ENCODE measurements at places on chromosomes 7 and 10.

- H3K4me1 ChIP-seq = peaks cover 63% of the 10 kb centered on the region
- H3K27ac ChIP-seq = peak overlapping the region; percentile 76
- no peaks in the 10 kb centered on the region for H3K36me3 ChIP-seq
- no peak for DNase-seq
Measured at GRCh38 chr7:6227294-6227846, 45.1 kb downstream of the CYTH3 start.

GRCh38 chr10:95350219-95350829 is 59.5 kb upstream of the PDLIM1 start:
- H3K27ac ChIP-seq = no peak overlapping the region
- H3K4me1 ChIP-seq = peaks cover 6% of the 10 kb centered on the region
- H3K27me3 ChIP-seq = no peaks in the 10 kb centered on the region
- no peak for DNase-seq
- H3K4me3 ChIP-seq = no peak overlapping the region

DNA sequence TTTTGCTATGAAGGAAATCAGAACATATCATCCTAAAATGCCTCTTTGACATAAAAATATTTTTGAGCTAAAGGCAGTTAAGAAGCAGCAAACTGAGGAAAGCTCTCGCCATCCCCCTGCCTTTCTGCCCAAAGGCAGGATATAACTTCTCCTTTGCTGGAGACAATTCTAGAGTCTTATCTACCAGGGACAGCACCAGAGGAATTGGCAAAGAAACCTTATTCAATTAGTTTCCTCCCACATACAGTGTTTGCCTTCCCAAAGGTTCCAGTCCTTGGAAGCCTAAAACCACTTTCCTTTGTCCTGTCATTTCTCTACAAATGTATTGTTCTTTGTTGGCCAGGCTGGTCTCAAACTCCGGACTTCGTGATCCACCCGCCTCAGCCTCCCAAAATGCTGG is 33.7 kb downstream of the MASTL start:
- H3K27ac ChIP-seq = no peak overlapping the region
- H3K27me3 ChIP-seq = no peaks in the 10 kb centered on the region
- H3K4me1 ChIP-seq = peaks cover 8% of the 10 kb centered on the region
- H3K36me3 ChIP-seq = peaks cover 5% of the 10 kb centered on the region
- H3K4me3 ChIP-seq = no peak overlapping the region

DNA sequence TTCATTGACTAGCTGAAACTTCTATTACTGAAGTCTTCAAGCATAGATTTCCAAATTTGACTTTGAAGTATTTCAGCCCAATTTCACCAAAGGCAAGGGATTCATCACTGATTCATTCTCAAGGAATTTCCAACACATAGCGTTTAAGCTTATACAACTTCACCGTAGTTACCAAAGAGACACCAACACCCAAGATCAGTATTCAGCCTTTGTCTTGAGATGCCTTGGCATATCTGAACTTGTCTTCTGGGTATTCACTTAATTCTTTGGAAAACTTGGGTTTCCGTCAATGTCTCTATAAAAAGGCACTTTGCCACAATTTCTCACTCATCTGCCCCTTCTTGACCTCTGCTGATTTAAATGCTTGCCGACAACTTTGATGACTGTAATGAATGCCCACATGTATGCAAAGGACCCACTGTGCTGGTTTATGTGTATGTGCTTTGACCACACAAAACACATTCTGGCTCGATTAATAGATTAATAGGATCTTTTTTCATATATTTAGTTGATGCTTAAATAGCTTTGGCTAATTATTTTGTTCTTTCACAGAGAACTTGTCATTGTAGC is 49.6 kb downstream of the TES start:
- H3K4me1 ChIP-seq = peaks cover 33% of the 10 kb centered on the region
- no peak overlapping the region for H3K4me3 ChIP-seq
- H3K36me3 ChIP-seq = peaks cover 25% of the 10 kb centered on the region
- no peaks in the 10 kb centered on the region for H3K27me3 ChIP-seq

GRCh38 chr7:152568972-152569371 is 107.0 kb downstream of the XRCC2 start:
- no peak overlapping the region for H3K4me3 ChIP-seq
- no peaks in the 10 kb centered on the region for H3K36me3 ChIP-seq
- H3K27ac ChIP-seq = no peak overlapping the region
- DNase-seq = no peak

- H3K36me3 ChIP-seq = no peaks in the 10 kb centered on the region
- DNase-seq = no peak
- H3K27me3 ChIP-seq = no peaks in the 10 kb centered on the region
- no peaks in the 10 kb centered on the region for H3K4me1 ChIP-seq
- H3K4me3 ChIP-seq = no peak overlapping the region
Measured at GRCh38 chr10:111984057-111984456, 199.5 kb downstream of the GPAM start.

- H3K4me3 ChIP-seq = no peak overlapping the region
- peaks cover 4% of the 10 kb centered on the region for H3K4me1 ChIP-seq
- no peak for DNase-seq
Measured at GRCh38 chr10:78433076-78433595, 399.5 kb downstream of the RPS24 start.

DNA sequence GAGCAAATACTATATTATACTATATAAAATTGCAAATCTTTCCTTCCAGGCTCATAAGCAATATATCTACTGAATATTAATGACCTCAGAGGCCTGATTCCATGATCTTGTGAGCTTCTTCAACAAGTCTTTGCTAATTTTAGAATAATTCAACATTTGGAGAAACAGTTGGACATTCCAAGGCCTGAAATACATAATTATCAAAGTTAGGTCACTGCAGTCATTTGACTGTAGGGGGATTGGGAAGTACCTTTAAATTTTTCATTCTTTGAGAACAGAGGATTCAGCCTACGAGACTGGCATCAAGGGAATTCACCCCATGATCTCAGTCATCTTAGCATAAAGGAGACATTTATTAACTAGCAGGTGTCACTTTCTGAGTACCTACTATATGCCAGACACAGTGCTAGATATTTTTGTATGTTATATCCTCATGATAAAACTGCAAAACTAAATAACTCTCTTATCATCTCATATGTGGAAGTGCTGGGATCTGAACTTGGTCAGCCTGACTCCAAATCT is 85.4 kb downstream of the DOCK4 start:
- no peaks in the 10 kb centered on the region for H3K27me3 ChIP-seq
- no peak for DNase-seq
- no peak overlapping the region for H3K4me3 ChIP-seq
- no peaks in the 10 kb centered on the region for H3K36me3 ChIP-seq

DNA sequence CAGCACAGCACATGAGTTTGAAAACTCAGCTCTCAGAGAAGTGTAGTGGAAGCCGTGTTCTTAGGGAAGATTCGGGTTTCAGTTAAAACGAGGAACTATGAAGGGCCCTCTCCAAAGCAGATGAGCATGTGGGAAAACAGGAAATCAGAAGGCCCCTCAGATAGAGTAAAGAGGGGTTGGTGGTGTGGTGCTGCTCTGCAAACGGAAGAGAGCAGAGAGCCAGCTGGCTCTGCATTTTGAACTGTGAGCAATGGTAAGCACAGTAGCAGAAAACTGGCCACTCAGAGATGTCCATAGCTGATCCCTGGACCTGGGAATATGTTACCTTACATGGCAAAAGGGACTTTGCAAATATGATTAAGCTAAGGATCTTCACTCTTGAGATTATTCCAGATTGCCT is 27.9 kb upstream of the CUL1 start:
- no peak overlapping the region for H3K4me3 ChIP-seq
- peaks cover 8% of the 10 kb centered on the region for H3K4me1 ChIP-seq
- H3K36me3 ChIP-seq = no peaks in the 10 kb centered on the region
- no peaks in the 10 kb centered on the region for H3K27me3 ChIP-seq
- H3K27ac ChIP-seq = no peak overlapping the region

DNA sequence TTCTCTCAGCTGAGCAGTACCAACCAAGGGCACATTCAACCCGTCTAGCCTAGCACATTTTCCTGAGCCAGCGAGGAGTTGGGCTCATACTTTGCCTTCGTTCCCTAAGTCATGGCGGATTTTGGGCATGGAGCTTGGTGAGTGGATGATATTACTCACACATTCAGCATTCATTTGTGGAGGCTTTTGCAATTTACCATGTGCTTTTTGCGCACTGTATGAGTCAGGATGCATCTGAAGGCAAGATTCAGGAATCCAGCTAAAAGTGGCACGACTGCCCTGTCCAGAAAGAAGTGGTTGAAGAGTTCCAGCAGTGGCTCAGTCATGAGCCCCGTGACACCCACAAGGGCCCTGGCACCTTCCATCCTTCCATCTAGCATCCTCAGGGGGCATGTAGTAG is 24.2 kb upstream of the MGMT start:
- H3K4me1 ChIP-seq = no peaks in the 10 kb centered on the region
- no peak overlapping the region for H3K27ac ChIP-seq
- peaks cover 8% of the 10 kb centered on the region for H3K27me3 ChIP-seq

DNA sequence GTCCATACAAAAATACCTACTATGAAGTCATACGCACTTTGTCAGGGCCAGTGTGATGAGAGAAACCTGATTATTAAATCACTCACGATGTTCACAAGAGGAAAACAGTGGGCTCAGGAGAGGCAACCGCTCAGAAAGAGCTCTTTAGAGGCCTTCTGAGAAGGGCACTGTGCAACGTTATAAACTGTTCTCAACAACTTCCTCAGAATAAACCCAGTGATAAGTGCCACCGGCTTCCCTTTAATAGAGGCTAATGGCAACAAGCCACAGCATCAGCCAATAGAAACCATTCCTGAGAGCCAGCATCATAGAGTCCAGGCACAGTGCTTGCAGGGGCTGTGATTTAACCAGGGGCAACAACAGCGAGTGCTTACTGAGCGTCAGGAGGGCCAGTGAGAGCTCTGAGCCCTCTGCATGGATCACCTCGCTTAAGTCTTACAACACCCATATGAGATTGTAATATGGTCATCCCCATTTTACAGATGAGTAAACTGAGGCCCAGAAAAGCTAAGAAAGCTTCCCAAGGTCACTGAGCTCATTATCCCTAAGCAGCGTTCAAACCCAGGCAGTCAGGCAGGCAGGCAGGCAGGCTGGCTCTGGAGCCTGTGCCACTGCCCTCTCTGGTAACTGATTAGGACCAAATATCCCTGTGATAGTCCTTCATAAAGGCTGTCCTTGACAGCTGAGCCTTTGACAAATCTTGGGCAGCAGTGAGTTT is 30.9 kb upstream of the ATXN7L1 start:
- no peak overlapping the region for H3K4me3 ChIP-seq
- H3K27ac ChIP-seq = no peak overlapping the region
- peaks cover 2% of the 10 kb centered on the region for H3K27me3 ChIP-seq
- DNase-seq = no peak
- peaks cover 5% of the 10 kb centered on the region for H3K36me3 ChIP-seq

- no peak overlapping the region for H3K27ac ChIP-seq
- H3K4me1 ChIP-seq = no peaks in the 10 kb centered on the region
- H3K36me3 ChIP-seq = no peaks in the 10 kb centered on the region
- H3K27me3 ChIP-seq = peaks cover 4% of the 10 kb centered on the region
- DNase-seq = no peak
Measured at GRCh38 chr10:18777258-18777657, 118.0 kb downstream of the ARL5B start.

DNA sequence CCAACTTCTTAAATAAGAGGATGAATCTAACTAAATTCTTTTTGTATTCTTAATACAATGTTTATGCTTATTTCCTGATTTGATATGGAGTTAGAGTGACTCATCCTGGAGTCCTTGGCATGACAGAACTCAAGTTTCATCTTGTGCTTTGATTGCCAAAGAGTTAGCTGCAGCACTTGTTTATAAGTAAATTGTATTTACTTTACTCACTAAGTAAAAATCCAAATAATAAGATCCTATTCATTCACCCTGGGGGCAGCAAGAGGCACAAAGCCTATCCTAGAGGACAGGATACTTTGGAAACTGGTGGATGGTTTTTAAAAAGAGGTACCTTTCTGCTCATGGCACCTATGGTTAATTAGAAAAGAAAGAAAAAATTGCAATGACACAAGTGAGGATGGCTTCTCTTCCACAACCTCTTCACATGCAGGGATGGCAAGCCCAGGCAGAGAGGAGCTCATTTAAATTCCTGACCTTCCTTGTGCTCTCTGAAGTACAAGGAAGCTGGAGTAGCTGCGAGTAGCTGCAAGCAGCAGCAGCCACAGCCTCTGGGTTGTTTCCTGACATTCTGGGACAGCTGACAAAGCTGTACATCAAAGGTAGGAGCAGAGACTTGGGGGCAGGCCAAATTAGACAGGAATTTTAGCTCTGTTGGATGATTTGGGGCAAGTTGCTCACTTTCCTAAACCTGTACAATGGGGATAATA is 28.5 kb upstream of the CROT start:
- DNase-seq = no peak
- H3K4me1 ChIP-seq = peaks cover 10% of the 10 kb centered on the region
- H3K27ac ChIP-seq = no peak overlapping the region
- no peak overlapping the region for H3K4me3 ChIP-seq
- peaks cover 5% of the 10 kb centered on the region for H3K27me3 ChIP-seq

- no peak overlapping the region for H3K4me3 ChIP-seq
- no peaks in the 10 kb centered on the region for H3K36me3 ChIP-seq
- no peak overlapping the region for H3K27ac ChIP-seq
- peaks cover 19% of the 10 kb centered on the region for H3K27me3 ChIP-seq
- DNase-seq = no peak
Measured at GRCh38 chr7:90311175-90311574, 9.9 kb downstream of the FAM237B start.

GRCh38 chr10:71266147-71266917 is 52.7 kb upstream of the SLC29A3 start:
- no peaks in the 10 kb centered on the region for H3K36me3 ChIP-seq
- peaks cover 88% of the 10 kb centered on the region for H3K4me1 ChIP-seq
- H3K4me3 ChIP-seq = no peak overlapping the region
- no peaks in the 10 kb centered on the region for H3K27me3 ChIP-seq

GRCh38 chr10:72310636-72311035 is 36.9 kb downstream of the DDIT4 start:
- no peaks in the 10 kb centered on the region for H3K36me3 ChIP-seq
- H3K27ac ChIP-seq = peak overlapping the region; percentile 3
- no peak overlapping the region for H3K4me3 ChIP-seq
- DNase-seq = no peak

- no peak overlapping the region for H3K27ac ChIP-seq
- no peak for DNase-seq
- peaks cover 55% of the 10 kb centered on the region for H3K36me3 ChIP-seq
- H3K4me3 ChIP-seq = no peak overlapping the region
Measured at GRCh38 chr7:138563808-138564207, 103.7 kb downstream of the TRIM24 start.

GRCh38 chr7:55261386-55261770 is 103.8 kb upstream of the LANCL2 start:
- no peak overlapping the region for H3K27ac ChIP-seq
- H3K4me1 ChIP-seq = no peaks in the 10 kb centered on the region
- no peak overlapping the region for H3K4me3 ChIP-seq
- no peak for DNase-seq
- H3K36me3 ChIP-seq = no peaks in the 10 kb centered on the region
- peaks cover 34% of the 10 kb centered on the region for H3K27me3 ChIP-seq

GRCh38 chr10:127907411-127908105 is 655 bp downstream of the PTPRE start:
- H3K27ac ChIP-seq = no peak overlapping the region
- peak overlapping the region; percentile 61 for H3K4me3 ChIP-seq
- no peak for DNase-seq
- peaks cover 4% of the 10 kb centered on the region for H3K27me3 ChIP-seq

All from chondrocyte (in vitro differentiated cells).